ENCODE measurements at places on chromosomes 16 and 17.

GRCh38 chr17:79019632-79020584, 4.1 kb upstream of the C1QTNF1 start:
- DNase-seq, result peak; percentile 47

GRCh38 chr16:4385066-4385788, 13.6 kb downstream of the VASN start:
- DNase-seq, result no peak

DNA sequence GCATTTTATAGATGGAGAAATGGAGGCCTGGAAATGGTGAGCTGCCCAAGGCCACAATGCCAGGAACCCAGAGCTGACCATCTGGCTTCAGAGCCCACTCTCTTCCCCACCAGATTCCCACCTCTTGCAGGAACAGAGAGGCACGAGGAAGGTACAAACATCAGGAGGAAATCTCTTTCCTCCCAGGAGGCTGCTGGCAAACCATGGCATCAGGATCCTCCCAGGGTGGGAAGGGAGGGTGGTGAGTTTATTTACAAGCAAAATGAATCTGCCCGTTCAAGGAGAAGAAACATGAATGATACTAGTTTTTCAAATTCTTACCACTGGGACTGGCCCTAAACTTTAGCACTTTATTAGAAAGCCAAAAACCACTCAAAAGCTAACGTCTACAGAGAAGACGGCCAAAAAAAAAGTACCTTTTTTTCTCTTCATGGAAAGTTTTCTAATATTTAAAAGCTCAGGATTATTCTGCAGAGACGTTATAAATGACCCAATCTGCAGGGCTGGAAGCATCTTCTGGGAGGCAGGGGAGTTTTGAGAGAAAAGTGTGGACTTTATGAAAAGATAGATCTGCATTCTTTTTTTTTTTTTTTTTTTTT, 79.1 kb downstream of the NXN start:
- no peak for DNase-seq

- DNase-seq, result no peak
These were observed 215.1 kb downstream of the KATNIP start for GRCh38 chr16:27764869-27765675.

GRCh38 chr17:40602445-40603443, 37.5 kb upstream of the CCR7 start:
- no peak for DNase-seq

DNA sequence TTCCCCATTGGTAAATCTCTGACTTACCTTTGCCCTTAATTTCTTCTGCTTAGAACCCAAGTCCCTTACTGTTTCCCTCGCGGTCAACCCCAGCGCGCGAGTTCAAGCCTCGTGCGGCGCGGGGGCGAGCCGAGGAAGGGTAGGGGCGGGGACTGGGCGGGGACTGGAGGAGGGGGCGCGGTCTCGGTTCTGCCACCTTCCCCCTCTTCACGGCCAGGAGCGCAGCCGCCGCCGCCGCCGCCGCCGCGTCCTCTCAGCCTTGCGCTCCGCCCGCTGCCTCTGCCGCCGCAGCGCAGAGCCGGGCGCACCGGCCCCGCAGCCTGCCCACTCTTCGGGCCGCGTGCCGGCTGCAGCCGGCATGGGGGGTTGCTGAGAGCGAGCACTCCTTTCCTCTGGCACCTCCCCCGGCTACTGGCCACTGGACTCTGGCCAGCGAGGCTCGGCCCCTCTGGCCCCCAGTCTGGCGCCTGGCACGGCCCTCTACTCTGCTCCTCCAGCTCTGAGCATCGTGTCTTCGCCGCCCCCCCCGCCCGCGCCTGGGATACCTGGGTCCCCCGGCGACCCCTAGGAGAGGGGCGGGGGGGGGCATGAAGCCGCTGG, at the start of gene RAPGEFL1:
RAPGEFL1 (plus strand) TSS at position 196 of the 600 bp plus-strand sequence; CDS start at position 588, 392 bp downstream.
- no peak for DNase-seq

DNA sequence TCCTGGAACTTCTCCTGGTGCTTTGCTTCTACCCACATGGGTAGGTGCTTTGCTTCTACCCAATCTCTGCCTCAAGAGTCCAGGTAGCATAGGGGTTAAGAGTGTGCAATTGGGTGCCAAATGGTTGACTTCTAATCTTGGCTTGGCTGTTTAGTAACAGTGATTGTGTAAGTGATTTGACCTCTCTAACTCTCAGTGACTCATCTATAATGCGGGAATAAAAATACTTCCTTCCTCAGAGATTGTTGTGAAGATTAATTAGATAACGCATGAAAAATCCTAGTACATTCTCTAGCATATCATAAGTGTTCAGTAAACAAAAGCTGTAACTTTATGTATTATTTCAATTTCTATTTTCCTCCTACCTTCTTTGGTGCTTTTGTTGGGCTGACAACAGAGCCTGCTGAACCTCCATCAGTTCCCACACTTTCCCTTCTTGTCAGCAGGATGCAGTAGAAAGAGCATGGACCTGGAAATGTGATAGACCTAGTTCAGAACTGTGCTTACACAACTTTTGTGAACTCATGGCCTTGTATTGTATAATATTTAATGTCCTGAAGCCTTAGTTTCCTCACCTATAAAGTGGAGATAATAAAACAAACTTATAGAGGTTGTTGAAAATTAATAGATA, 72.9 kb upstream of the SMIM36 start:
- no peak for DNase-seq

GRCh38 chr16:74224828-74225612, 71.6 kb upstream of the PSMD7 start:
- DNase-seq, result peak; percentile 4

- DNase-seq, result no peak
These were observed 120.3 kb downstream of the KATNIP start for GRCh38 chr16:27670071-27670810.

DNA sequence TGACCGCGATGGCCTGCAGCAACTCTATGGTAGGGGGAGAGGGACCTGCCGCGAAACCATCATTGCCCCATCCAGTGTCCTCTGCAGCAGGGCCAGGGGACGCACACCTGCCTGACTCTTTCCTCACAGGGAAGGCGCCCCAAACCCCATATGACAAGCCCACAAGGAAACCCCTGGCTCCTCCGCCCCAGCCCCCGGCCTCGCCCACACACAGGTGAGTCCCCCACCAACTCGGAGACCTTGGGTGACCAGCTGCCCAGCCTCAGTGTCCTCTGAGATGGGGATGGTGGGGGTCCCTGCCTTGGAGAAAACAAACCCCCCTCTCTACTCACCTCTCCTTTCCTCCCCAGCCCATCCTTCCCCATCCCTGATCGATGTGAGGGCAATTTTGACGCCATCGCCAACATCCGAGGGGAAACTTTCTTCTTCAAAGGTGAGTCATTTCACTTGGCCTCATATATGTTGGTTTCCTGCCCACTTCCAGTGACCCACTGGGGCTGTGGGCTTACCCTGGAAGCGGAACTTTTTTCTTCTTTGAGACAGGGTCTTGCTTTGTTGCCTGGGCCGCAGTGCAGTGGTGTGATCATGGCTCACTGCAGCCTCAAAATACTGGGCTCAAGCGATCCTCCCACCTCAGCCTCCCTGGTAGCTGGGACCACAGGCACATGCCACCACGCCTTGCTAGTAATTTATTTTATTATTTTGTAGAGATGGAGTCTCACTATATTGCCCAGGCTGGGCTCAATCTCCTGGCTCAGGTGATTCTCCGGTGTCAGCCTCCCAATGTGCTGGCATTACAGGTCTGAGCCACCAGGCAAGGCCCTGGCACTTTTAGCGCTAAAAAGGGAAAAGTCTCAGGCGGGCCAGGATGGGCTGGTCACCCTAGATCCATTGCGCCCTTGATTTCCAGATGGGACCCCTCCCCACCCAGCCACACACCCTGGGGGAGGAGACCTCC, 8.0 kb upstream of the IL32 start:
- DNase-seq, result no peak

GRCh38 chr16:12507366-12507765, 296.3 kb downstream of the CPPED1 start:
- no peak for DNase-seq

- no peak for DNase-seq
These were observed 15.4 kb downstream of the COG1 start for GRCh38 chr17:73208139-73208827.

DNA sequence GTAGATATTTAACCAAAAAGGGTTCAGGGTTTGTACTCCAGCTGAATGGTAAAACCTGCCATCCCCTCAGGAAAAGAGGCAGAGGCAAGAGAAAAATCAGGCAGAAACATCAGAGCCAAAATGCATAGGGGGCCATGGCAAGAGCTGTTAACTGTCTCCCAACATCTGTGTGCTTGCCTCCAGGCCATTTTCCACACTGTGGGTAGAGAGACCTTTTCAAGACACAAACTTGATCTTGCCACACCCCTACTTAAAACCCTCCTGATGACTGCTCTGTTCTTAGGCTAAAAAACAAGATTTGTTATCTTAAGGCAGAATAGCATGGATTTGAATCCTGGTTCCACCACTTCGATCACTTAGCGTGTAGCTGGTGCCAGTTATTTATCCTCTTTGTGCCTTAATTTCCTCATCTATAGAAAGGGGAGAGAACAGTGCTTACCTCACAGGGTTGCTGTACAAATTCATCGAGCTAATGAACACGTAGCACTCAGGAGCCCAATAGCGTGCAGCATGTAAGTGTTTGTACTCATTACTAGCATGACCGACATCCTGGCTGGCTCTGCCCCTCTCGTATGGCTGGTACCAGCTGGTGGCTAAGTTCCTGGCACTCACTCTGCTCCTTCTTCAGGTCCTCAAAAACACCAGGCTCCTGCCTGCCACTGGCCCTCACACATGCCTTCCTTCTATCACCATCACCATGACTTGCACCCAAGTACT, 25.8 kb downstream of the STAT3 start:
- DNase-seq, result no peak

DNA sequence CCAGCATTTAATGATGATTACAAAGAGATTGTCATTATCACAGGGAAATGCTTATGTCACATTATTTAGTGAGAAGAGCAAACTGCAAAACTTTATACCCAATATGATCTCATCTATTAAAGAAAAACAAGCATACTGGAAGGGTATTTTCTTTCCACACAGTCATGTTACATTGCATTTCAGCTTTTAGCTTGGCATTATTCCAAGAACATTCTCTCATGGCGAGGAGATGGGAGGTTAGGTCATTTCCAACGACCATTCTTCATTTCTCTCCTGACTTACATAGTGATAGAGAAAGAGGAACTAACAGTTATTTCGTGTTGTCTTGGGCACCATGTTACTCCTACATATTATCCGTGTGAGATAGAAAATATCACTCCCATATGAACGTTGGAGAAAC, 309.4 kb upstream of the XYLT1 start:
- DNase-seq, result no peak

- no peak for DNase-seq
These were observed 198.0 kb downstream of the KATNIP start for GRCh38 chr16:27747946-27748345.

DNA sequence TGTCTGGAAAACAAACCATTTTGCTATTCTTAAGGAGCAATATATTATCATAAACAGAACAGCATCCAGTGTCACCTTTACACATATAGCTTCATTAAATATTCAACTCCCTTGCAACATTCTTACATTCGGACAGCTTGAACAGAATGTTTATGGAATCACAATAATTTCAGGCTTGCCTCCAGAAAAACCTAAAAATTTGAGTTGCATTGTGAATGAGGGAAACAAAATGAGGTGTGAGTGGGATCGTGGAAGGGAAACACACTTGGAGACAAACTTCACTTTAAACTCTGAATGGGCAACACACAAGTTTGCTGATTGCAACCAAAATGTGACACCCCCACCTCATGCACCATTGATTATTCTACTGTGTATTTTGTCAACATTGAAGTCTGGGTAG, 51.4 kb downstream of the TBC1D26 start:
- no peak for DNase-seq

- DNase-seq, result no peak
These were observed 50.2 kb downstream of the CDK5R1 start for GRCh38 chr17:32536736-32537643.

- no peak for DNase-seq
These were observed 171.7 kb upstream of the ASIC2 start for GRCh38 chr17:33464669-33465280.

- no peak for DNase-seq
These were observed 44.0 kb downstream of the EPN2 start for GRCh38 chr17:19281161-19281560.

GRCh38 chr16:30416624-30417528, 9.5 kb downstream of the ZNF771 start:
- no peak for DNase-seq

DNA sequence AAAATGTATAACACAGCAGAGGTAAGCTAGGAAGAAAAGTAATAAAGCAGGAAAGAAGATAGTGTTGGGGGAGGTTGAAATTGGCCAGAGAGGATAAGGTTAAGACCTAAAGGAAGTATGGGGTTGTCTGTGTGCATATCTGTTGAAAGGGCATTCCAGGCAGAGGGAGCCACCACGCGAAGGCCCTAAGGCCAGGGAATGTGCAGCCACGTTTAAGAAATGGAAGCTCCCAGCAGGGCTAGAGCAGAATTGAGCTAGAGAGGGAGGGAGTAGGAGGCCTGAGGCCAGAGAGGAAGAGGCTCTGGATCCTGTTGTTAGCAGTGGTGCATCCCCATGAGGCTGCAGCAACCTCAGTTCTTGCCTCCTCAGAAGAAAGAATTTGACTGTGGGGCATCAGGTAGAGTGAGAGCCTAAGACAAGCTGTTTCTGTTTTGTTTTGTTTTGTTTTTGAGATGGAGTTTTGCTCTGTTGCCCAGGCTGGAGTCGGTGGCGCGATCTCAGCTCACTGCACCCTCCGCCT, 59.0 kb upstream of the CACNG5 start:
- DNase-seq, result no peak

GRCh38 chr17:50421308-50422051, 4.5 kb upstream of the ACSF2 start:
- DNase-seq, result no peak

GRCh38 chr17:72151565-72152386, 31.0 kb downstream of the SOX9 start:
- DNase-seq, result no peak

GRCh38 chr17:21211825-21212479, 2.0 kb downstream of the TMEM11 start:
- DNase-seq, result no peak

DNA sequence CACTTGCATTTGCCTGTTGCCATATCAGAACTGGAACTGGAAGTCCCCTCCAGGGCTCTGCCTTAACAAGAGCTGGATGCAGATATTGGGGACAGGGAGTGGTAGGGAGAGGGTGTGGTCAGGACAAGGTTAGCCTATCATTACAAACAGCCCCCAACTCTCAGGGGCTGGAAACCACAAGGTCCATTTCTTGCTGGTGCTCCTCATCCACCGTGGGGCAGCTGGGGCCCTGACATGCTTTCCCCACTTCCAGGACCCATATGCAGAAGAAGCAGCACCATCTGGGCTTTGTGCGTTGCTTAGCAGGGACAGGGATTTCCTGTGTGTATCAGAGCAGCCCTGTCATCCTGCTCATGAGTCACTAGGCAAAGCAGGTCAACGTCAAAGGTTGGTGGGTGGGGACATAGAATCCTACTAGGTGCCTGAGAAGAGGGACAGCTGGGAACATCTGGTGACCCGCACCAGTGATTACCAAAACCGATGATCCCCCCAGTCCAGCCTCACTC, 26.9 kb downstream of the RGS9 start:
- no peak for DNase-seq
